ENCODE measurements at places on chromosomes 12 and 14.
A peak's percentile ranks its signal among the peaks of the same experiment; 100 is the strongest.

GRCh38 chr14:64636208-64636979 is 67.8 kb upstream of the PLEKHG3 start:
- DNase-seq = peak; percentile 36

DNA sequence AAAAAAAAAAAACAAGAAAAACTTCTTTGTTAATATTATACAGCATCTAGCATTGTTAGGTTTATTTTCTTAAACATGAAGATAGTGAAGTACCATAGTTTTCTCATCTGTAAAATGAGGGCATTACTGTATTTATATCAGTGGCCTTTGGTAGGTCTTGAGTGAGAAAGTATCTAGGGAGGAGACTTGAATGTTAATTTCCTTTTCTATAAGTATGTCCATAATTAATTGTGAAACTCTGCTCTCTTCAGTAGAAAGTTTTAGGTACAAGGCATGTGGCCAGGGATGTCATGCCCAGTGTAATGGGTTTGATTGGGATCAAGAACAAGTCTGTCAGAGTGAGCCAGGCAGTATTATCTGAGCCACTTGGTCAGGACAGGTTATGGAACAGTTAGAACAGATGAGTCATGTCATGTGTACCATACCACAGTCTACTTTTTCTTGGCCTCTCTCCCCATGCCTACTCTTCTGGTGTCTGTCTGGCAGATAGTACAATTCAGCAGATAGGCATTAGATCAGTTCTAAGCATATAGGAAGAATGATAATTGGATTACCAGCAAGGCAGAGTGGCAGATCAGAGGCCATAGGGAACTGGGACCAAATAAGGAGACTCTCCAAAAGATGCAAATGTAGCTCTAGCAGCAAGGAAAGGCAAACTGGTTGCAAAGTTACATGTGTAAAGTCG is 30.4 kb downstream of the FBXO34 start:
- no peak for DNase-seq

- no peak for DNase-seq
Observed at GRCh38 chr12:1618489-1618888, 10.5 kb upstream of the WNT5B start.

DNA sequence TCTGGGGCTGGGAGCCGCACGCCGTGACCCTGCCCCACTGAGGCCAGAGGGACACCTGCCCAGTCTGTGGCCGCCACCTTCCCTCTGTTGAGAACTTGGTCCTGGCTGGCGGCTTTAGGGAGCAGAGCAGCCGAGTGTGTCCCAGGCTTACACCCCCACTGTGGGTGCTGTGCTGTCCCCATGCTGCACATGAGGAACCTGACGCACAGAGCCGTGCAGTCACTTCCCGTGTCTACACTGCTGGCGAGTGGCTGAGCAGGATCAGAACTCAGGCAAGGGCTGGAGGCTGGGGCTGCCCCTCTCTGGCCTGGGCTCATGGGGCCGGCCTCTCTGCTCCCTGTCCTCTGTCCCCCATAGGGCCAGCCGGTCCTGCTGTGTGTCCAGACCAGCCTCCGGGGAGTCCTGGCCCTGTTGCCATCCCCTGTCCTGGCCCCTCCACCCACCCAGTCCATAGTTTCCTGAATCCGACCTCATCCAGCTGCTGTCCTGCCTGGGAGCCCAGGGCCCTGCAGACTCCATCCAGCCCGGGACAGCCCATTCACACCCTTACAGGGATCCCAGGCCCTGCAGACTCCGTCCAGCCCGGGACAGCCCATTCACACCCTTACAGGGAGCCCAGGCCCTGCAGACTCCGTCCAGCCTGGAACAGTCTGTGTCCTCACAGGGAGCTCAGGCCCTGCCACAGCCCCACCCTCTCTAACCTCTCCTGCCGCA is 10.3 kb downstream of the FBRSL1 start:
- DNase-seq = no peak

GRCh38 chr14:69137416-69137815 is 15.5 kb downstream of the DCAF5 start:
- DNase-seq = no peak

DNA sequence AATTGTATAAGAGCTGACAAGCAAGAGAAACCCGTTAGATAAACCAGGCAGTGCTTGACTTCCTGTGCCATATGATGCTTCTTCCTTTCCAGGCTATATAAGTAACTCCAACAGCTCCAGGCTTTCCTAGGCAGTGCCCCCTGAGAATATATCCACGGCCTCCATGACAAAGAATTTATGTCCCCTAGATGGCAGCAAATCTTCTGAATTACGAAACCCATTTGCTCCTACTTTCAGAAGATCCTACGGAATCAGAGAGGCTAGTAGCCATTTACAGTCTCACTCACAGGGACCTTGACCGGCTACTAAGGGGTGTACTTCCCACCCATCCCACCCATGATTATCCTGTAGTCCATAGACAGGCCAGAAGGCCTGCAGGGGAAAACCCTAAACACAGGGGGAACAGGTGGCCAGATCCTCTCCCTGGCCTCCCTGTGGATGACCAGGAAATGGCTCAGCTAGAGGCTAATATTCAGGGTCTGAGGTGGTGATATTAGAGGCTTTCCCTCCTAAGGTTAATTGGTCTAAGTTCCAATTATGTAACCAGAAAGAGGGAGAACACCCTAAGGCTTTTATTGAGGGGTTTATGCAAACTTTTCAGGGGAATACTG is 77.2 kb upstream of the DCD start:
- DNase-seq = no peak

GRCh38 chr12:116950628-116951325 is 40.0 kb downstream of the FBXW8 start:
- DNase-seq = no peak

GRCh38 chr12:51721282-51721940 is 127.1 kb downstream of the FIGNL2 start:
- peak; percentile 20 for DNase-seq

GRCh38 chr12:122162976-122163375 is 11.0 kb downstream of the IL31 start:
- no peak for DNase-seq

DNA sequence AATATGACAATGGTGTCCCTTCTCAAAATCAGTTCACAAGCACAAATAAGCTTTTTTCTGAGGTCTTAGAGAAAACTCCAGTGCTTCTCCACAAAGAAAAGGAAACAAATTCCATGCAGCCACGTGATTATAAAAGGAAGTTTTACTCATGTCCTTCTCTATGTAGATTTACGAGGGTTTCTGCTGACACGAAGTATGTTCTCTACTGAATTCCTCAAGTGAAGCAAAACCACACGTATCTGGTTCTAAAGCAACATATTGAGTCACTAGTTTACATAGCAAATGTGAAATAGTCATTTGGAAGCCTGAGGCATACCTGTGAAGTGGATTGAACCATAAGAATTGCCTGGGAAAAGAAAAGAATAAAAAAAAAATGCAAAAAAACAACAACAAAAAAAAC is 31.9 kb downstream of the BMP4 start:
- no peak for DNase-seq

- no peak for DNase-seq
Observed at GRCh38 chr12:12804011-12804410, 9.1 kb upstream of the DDX47 start.

GRCh38 chr14:96349286-96350075 is 13.7 kb downstream of the ATG2B start:
- no peak for DNase-seq

DNA sequence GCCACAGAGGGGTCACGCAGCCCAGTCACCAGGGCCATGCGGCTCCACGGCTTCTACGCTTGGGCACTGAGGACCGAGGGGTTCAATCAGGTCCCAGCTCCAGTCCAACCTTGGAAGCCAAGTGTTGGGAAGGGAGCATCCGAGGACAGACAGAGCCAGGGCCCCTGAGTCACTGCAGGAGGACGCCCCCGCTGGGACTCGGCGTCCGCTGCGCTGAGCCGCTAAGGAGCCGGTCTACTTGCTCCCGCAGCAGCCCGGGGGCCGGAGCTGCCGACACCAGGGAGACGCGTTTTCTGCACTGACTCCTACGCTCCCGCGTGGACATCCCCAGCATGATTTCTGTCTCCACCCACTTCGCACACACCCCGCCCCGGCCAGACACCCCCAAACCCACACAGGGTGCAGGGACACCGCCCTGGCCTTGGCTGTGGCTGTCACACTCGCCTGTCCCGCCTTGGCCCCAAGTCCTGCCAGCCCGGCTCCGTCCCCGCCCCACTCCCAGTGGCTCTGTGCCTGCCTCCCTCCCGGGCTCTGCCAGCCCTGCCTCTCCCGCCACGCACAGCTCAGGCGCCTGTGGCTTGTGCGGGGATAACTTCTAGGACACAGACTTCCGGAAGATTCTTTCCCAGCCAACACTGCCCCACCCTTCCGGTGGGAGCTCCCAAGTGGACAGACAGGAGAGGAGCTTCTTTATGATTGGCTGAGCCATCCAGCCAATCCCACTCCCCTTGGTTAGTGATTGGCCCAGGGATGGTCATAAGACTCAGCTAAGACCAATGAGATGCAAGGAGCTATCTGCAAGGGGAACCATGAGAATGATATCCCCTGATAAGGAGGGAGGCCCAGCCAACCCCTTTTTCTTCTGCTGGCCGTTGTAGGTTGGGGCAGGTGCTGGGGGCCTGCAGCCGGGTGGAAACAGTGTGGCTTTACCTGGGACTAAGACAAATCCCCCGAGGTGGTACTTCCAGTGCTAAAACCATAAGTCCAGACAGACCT is 118.9 kb upstream of the SFSWAP start:
- no peak for DNase-seq

GRCh38 chr14:103093856-103094405 is 594 bp upstream of the EXOC3L4 start:
- no peak for DNase-seq

DNA sequence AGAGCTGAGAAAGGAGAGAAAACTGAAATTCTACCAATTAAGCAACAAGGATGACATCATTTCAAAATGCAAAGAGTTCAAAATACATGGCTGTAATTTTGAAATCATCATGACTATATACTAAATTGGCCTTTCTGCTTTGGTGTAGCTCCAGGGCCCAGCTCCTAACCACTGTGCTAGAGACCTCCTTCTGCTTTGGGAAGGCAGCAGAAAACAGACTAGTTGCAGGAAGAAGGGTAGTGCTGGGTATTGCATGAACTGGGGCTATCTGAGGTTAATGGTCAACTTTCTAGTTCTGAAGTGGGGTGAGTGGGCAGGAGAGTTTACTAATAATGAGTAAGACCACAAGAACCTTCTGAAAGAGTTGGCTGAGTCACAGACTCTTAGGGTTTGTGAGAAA is 66.2 kb downstream of the PTGER2 start:
- no peak for DNase-seq

DNA sequence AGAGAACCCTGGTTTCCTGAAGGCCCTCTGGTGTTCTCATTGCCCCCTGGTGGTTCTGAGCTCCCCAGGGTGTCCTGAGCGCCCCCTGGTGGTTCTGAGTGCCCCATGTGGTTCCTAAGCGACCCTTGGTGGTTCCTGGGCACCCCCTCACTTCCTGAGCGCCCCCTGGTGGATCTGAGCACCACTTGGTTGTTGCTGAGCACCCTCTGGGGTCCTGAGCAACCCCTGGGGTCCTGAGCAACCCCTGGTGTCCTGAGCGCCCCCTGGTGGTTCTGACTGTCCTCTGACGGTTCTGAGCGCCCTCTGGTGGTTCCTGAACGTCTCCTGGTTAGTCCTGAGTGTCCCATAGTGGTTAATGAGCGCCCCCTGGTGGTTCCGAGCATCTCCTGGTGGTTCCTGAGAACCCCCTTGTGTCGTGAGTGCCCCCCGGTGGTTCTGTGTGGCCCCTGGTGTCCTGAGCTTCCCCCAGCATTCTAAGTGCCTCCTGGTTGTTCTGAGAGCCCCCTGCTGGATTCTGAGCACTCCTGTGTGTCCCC is 568.3 kb downstream of the TMEM121 start:
- DNase-seq = no peak

Data from amygdala (tissue), 56 donors.